Stimulated activated CD8-positive, alpha-beta memory T cell treated with anti-CD3 and anti-CD28 coated beads, Interleukin-4, amount 100 ng/mL, for 1 hour (primary cell): ENCODE measurements at places on chromosomes 16 and 17.

GRCh38 chr16:24850289-24850938 is 4.7 kb downstream of the SLC5A11 start:
- DNase-seq: no peak

GRCh38 chr17:46159686-46160085 is 33.5 kb downstream of the KANSL1 start:
- no peak for DNase-seq

GRCh38 chr16:3021449-3022207 is 1.5 kb downstream of the TNFRSF12A start:
- no peak for DNase-seq

- DNase-seq: no peak
These were observed 16.5 kb upstream of the CLEC18C start for GRCh38 chr16:70157105-70157476.

GRCh38 chr17:31224366-31224765 is 72.7 kb downstream of the OMG start:
- DNase-seq: no peak

GRCh38 chr17:27968206-27968732 is 74.2 kb upstream of the NLK start:
- no peak for DNase-seq

- no peak for DNase-seq
These were observed 237.1 kb downstream of the NTN1 start for GRCh38 chr17:9258115-9259015.

- no peak for DNase-seq
These were observed 173.2 kb upstream of the MYOCD start for GRCh38 chr17:12492450-12492849.

DNA sequence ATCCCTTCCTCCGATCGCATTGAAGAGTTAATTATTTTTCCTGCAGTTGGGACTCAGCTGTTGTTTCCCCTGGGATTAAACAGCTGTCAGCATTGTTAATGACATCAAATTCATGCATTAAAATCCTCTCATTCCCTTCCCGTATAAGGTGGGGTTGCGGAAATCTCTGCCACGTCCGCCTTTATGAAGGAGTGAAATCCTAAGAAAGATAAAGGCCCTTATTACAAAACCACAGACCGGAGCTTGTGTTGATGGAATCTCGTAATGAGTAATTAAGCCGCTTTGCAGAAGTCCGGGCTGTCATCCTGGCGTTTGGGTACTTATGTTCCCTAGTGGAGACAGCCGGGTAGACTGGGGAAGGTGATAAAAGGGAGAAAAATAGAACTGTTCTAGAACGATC is 627.6 kb downstream of the MAF start:
- no peak for DNase-seq

DNA sequence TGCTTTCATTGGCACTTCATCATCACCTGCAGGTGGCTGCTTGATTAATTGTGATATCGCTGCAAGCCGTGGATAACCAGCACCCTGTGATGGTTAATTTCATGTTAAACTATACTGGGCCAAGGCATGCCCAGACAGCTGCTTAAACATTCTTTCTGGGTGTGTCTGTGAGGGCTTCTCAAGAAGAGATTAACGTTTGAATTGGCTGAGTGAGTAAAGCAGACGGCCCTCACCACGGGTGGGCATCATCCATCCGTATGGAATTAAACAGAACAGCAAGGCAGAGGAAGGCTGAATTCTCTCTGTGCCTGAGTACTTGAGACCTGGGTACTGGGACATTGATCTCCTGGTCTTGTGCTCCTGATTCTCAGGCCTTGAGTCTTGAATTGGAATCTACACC is 7.1 kb upstream of the ZNF213 start:
- DNase-seq: no peak

GRCh38 chr17:80386341-80386740 is 28.6 kb upstream of the ENDOV start:
- DNase-seq: no peak

GRCh38 chr17:27598337-27599050 is 32.5 kb upstream of the LGALS9 start:
- DNase-seq: no peak

DNA sequence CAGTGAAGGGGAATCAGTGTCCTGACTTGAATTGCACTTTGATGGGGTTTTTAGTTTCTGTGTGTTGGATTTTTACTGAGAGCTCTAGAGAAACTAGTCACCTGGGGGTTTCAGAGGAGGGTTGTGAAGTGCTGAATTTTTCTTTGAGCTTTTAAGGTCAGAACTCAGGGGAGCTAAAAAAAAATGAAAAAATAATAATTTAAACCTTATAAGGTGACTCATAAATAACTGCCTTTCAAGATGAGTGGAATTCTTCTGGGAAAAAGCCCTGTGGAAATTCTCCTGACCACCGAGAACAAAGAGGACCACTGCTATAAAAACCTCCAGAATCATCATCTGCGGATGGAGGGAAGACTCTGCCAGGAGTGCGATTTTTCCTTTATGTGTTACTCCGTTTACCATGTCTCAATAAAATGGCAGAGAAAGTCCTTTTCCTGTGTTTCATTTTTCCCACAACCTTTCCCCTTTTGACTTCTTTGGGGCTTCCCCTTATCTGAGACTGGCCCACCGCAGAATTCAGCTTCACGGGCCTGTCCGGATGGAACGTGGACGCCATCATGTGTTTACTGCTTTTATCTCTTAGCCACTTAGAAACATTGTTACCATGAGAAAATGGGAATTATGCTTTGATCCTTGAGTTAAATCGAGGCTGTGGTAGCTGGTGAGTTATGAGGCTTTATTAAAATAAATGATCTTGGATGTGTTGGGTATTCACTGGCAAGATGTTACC is 39.7 kb downstream of the RPTOR start:
- DNase-seq: no peak

DNA sequence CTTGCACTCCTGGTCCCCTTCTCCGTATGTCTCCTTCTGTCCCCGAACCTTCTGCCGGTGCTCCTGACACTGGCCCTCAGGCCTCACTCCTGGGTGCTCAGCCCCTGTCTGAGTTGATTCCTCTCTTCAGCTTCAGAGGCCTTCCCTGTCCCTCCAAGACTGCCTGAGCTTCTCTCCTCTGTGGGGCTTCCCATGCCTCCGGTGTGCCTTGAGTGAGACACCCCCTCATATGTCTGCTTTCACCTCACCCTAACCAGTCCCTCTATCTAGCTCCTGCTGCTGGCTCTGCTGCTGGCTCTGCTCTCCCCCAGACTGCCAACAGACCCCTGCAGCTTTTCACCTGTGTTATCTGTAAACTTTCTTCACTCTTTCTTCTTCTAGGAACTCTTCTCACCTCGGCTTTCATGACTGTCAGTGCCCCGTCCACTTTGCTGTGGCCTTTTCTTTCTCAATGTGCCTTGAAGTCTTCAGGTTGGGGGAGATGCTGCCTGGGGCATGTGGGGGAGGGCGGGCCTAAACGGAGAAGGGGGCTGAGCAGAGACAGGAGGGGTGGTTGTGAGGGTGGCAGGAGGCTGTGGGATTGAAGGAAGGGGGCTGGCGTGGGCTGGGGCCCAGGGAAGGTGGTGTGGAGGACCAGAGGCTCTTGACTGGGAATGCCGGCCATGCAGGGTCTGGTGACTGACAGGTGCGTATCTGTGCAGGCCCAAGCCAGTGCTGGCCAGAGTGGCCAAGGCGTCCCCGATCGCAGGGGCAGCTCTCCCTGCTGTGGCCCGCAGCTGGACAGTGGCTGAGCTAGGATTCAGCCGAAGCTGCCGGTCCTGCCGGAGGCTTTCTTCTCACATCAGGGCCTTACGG is 81.3 kb downstream of the METRNL start:
- no peak for DNase-seq

DNA sequence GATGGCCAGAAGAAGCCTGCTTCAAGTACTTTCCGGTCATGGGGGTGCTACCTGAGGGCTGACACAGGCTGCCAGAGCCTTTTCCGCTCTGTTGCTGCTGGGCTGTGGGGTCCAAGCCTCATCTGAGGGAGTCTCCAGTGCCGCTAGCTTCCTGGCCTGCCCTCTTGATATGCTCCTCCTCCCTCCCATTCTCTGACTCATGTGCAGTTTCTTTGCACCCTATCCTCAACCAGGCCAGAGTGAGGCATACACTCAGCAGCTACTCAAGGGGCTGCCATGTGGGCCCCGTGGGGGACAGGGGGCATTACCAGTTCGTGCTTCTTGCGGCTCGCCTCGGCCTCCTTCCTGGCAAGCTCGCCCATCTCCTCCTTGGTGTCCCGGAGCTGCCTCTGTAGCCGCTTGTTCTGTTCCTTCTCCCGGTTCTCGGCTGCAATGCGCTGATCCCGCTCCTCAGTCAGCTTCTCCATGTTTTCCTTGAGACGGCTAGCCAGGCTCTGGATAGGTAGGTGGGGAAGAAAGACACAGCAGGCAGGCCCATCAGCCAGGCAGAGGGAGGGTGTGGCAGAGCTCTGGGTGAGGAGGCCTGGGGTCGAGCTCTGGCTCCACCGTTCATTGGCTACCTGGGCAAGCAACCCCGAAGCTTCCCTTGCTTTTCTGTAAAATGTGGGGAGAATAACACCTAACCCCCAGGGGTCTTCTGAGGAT is 43.8 kb downstream of the PIPOX start:
- no peak for DNase-seq

- DNase-seq: no peak
These were observed 13.5 kb upstream of the FA2H start for GRCh38 chr16:74788108-74788507.

DNA sequence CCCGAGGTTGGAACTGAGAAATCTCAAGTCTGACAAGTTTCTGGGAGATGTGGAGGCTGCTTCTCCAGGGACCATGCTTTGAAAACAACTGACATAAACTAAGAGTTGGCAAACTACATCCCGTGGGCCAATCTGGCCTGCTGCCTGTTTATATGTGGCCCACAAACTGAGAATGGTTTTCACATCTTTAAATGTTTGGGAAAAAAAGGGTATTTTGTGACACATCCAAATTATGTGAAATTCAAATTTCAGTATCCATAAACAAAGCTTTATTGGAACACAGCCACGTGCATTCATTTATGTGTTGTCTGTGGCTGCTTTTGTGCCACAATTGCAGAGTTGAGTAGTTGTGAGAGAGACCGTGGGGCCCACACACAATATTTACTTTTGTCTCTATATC is 163.8 kb upstream of the PIRT start:
- no peak for DNase-seq

DNA sequence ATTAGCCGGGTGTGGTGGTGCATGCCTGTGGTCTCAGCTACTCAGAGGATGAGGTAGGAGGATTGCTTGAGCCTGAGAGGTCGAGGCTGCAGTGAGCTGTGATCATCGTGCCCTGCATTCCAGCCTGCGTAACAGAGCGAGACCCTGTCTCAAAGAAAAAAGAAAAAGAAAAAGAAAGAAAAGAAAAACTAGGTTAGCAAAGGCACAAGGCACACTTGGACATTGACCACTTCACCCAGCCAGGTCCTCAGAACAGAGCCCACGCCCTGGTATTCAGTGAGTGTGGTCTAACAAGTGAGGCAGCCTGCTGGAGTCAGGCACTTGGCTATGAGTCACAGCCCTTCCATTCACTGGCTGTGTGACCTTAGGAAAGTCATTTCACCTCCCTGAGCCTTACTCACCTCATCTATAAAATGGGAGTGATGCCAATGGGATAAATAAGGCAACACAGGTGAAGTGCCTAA is 10.4 kb downstream of the MILR1 start:
- no peak for DNase-seq

DNA sequence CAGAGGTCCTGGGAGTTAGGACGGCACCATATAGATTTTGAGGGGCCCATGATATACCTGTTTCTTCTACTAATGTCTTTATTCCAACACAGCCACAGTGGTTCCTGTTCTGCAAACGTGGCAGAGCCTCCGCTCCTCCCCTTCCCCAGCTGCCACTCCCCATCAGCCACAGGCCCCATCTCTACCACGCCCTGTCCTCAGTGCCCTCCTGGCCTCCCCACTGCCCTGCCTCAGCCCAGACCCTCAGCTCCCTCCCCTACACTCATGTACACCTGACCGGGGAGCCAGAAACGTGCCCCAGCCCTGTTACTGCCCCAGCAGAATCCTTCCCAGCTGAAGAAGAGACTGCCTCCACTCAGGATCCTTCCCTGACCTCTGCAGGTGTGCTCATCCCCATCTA is 11.9 kb upstream of the RBFOX3 start:
- DNase-seq: no peak

DNA sequence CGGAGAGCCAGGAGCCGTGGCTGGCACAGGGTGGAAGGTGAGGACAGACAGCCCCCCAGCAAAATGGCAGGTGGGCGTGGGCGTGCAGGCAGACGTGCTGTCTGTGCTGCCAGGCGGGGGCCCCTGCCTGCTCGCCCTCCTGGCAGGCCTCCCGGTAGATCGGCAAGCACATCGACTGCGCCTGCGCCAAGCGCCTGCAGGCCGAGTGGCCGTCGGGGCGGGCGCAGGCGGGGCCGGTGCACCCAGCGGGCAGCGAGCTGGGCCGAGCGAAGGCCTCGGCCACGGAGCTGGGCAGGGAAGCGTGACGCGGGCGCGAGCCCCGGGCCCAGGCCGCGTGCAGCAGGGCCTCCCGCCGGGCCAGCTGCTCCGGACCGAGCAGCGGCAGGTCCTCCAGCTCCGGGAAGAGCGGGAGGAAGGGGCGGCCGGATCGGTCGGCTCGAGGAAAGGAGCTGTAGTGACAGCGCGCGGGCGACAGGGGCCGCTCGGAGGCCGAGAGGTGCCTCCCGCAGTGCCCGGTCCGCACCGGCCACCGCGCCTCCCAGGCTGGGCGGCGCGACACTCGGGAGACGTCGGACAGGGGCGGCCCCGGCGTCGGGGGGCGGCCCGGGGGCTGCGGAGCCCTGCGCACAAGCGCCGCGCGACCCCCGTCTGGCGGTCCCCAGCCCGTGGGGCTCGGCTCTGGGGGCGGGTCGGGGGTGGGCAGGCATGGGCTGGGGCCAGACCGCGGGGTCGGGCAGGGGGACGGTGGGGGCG is 16.9 kb downstream of the GRIN2C start:
- DNase-seq: no peak

DNA sequence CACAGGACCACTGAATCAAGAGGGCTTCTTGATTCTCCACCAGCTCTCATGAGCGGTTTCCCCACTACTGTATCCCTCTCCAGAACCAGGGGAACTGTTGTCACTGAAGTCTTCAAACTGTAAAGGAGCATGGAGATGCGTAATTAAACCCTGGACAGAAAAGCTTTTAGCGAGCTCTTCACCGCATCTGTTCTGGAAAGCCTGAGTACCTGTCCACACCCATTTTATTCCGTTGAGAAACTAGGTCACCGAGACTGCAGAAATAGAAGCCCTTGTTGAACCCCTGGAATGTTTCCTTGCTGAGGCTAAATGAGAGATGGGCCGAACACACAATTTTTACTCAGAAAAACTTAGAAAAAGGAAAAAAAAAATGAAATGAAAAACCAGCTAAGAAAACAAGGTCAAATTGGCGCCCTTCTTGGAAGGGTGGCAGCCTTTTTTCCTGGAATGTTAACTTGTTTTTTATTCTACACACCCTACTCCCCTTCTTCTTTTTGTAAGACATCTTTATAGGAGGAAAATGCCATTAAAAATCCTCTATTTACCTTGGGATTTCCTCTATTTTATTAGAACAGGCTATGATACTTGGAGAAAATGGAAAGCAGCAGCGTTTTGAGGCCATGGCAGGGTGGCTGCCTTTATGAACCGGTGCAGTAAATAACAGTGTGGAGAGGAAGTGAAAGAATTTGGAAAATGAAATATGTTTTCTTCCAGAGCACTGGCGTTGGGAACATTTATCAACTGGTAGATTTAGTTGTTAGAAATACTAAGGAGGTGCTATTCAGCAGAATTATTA is 52.6 kb upstream of the CRISPLD2 start:
- DNase-seq: no peak
